ENCODE measurements at places on chromosomes 2 and 18.

DNA sequence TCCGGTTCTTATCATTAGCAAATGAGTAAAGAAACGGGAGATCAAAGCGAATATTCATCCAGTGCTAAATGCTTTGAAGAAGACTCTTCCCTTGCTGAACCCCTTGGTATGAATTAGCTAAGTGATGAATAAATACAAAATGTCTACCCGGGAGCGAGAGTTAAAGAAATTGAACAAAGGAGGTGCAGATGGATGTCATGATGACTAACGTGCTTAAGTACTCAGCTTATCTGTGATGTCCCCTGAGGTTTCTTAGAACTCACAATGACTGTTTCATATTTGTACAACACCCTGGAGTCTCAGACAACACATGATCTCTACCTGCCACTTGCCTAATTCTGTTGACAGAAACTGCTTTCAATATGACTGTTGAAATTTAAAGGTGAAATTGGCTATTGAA lies 148.5 kb downstream of the TMEM200C start:
- DNase-seq, result no peak

- DNase-seq, result no peak
These were observed 96.8 kb downstream of the TAF4B start for GRCh38 chr18:26322890-26323653.

- DNase-seq, result no peak
These were observed 621.3 kb downstream of the XIRP2 start for GRCh38 chr2:167509586-167509985.

DNA sequence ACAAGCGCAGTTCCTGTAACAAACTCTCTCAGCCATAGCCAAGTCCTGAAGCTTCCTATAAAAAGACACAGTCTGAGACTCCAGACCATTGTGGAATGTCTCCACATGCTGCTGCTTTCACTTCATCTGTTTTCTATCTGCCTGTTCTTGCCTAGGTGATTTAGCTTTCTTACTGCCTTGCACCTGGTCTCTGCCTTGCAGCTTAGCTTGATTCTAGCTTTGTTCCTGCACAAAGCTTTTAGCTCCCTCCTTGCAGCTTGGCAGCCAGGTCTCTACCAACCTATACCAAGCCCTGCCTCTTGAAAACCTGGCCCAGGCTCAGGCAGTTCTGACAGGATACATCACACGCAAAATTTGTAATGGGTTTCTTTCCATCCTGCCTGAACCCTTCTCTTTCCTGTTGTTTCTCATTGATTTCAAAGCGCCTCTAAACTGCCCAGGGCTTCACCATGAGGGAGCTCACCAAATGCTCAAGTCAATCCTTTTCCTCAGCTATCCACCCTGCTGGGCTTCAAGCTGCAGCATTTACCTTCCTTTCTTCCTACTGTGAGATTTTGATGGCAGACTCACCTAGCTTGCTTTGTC lies 941.3 kb upstream of the NXPH2 start:
- no peak for DNase-seq

GRCh38 chr2:161843936-161844335 lies 219.7 kb downstream of the SLC4A10 start:
- DNase-seq, result no peak

- DNase-seq, result no peak
These were observed 624.9 kb upstream of the FANCL start for GRCh38 chr2:58866040-58866439.

GRCh38 chr2:19362094-19362754 lies 3.8 kb upstream of the OSR1 start:
- DNase-seq, result peak; percentile 46

- DNase-seq, result peak; percentile 28
These were observed 569 bp downstream of the TMX3 start for GRCh38 chr18:68714366-68714711.

DNA sequence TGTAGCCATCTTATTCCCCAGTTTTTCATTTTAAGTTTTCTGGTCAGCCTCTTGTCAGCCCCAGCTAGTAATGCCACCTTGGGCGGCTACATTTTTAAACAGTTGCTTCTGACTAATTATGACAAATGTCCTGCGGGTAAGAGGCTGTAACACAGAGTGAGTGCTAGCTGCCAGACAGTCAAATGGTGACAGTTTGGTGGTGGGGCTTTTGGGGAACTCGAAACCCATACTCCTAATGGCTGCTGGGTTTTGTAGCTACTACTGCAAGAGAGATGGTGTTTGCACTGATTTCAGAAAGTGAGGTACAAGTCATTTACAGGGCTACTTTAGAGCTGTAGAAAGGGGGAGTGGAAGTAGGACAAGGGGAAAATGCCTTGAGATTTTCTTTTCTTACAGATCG lies 48.2 kb downstream of the ZCCHC2 start:
- DNase-seq, result no peak

GRCh38 chr2:181461056-181461997 lies 4.1 kb downstream of the ITGA4 start:
- no peak for DNase-seq

DNA sequence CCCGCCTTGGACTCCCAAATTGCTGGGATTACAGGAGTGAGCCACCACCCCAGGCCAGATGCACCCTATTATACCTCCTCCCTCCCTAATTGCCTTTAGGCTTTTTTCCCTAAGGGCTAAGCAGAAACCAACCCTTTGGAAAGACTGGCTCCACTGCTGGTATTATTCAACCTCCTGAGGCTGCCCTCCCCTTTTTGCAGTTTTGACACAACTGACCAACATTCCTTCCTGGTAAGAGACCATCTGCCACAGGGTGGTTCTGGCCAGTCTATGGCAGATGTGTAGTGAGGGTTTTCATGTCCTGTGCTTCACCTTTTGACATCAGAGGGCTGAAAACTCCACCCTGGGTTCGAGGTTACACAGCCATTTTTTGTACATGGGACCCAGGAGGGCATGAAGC lies 1785.3 kb upstream of the CELF4 start:
- no peak for DNase-seq

GRCh38 chr2:108621687-108622681 lies 87.7 kb downstream of the LIMS1 start:
- DNase-seq, result no peak

DNA sequence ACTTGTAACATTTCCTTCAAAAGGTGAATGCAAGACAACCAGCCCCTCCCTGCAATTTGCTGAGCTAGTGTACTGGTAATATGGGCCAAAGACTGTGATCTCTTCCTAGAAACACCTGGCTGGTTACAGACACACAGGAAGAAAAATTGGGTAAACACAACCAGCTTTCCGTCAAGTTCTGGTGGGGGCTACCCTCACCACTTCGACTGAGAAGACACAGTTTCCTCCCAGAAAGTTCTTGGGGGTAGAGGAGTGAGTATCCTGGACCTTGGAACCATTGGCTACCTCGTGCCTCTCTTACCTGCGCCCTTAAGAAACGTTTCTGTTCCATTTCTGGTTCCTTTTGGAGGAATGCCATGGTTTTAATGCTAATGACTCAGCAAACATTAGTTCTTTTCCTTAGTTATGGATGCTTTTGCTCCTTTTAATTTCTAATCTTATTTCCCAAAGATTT lies 120.9 kb upstream of the DLX2 start:
- DNase-seq, result no peak
